Astrocyte of the cerebellum (primary cell): ENCODE measurements at places on chromosomes 2 and 18.

GRCh38 chr2:143608758-143609157, 479.5 kb downstream of the ARHGAP15 start:
- DNase-seq: no peak

GRCh38 chr2:86027196-86027921, 78.3 kb downstream of the POLR1A start:
- DNase-seq: no peak

- no peak for DNase-seq
These were observed 14.6 kb downstream of the GKN1 start for GRCh38 chr2:68989035-68989434.

DNA sequence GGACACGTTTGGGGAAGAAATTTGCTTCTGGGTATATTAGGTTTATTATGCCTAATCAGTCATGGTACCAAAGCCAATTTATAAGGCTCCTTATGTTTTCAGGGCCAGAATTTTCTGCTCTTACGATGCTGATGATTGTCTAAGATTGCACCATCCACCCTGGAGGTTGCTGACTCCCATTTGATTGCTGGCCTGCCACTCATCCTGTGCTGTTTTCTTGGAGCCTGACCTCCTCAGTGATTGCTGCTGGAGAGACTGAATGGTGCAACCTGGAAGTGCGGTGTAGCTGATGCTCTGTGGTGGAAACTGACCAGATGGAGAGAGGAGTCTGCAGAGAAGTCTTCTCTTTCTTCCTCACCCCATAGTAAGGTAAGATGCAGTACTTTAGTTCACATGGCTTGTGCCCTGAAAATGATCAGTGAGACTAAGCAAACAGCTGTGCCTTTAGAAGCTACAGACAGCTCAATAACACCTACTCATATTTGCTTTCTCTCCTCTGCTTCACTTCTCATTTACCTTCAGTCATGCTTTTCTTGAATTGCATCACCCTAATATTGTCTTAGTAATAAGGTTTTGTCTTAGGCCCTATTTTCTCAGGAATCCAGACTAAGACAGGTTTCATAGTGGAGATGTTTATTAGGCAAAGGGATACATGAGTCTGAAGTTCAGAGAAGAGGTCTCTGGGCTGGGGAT, 17.4 kb downstream of the ZNF24 start:
- no peak for DNase-seq
